Urothelium cell line (cell line): ENCODE measurements at places on chromosomes 13 and 19.

- no peak for DNase-seq
Observed at GRCh38 chr13:114311908-114312307, 2.4 kb upstream of the CHAMP1 start.

- DNase-seq = peak; percentile 41
Observed at GRCh38 chr19:13091400-13092157, 11.1 kb downstream of the LYL1 start.

DNA sequence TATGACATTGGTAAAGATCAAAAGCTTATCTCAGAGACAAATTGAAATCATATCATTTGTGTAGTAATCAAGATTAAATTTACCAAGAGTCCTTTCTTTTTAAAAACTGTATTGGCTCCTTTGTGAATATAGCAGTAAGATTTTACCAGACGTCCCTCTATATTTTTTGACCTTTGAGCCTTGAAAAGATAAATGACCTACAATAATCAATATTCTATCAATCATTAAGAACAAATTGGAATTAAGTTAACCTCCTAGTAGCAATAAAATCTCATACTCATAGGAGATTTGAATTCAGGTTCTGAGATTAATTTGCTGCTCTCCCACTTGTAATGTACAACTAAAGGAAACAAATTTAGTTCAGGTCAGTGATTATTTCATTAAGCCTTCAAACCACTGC is 78.3 kb downstream of the FGF14 start:
- DNase-seq = no peak

DNA sequence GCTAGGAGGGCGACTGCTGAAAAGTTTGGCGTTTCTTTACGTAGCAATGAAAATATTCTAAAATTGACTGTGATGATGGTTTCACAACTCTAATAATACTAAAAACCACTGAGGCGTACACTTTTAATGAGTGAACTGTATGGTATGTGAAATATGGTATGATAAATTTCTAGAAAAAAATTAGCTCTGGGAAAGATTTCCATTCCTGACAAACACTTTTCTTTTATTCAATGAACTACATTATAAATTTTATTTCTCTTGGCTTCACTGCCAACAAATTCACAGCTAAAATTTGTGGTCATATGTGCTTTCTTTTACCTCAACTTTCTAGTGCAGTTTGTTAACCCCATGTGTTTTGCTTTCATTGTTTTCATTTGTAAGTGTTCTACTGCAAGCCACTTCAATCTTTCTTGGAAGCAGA is 11.1 kb downstream of the ZC3H13 start:
- DNase-seq = no peak

GRCh38 chr19:38213911-38214625 is 10.0 kb downstream of the DPF1 start:
- peak; percentile 83 for DNase-seq

DNA sequence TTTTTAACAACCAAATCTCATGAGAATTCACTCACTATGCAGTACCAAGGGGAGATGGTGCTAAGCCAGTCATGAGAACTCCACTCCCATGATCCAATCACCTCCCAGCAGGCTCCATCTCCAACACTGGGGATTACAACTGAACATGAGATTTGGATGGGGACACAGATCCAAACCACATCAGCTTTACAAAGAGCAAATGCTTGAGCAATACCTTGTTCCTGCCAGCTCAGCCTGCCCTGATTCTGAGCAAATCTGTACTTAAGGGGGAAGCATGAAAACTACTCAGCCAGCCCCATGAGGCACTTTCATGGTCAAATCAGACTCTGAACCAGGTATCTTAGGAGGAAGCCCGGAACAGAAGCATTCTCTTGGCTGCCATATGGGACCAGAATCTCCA is 259.9 kb downstream of the TBC1D4 start:
- DNase-seq = no peak

DNA sequence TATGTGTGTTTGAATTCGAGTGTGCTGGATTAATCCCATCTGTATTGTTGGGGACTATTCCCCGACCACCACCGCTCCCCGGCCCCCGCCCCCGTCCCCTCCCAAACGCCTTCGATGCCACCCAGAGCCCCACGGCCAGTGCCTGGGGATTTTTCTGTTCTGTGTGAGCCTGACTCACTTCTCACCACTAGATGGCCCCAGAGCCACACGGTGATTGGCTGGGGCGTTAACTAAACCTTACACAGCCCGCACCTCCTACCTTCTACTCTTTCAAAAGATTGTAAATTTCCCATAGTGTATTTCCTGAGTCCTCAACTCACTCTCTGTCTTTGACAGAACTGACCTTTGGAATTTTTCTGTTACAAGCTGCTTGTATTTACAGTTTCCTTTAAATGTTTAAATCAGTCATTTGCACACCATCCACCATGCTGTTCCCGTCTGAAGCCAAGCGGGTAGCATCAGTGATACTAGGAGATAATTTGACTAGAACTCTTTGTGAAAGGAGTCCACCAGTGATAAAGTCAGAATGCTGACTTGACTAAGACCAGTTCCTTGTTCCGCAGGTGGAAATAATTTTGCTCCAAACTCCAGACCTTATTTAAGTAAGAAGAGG is 61.4 kb downstream of the RFX2 start:
- DNase-seq = peak; percentile 77

DNA sequence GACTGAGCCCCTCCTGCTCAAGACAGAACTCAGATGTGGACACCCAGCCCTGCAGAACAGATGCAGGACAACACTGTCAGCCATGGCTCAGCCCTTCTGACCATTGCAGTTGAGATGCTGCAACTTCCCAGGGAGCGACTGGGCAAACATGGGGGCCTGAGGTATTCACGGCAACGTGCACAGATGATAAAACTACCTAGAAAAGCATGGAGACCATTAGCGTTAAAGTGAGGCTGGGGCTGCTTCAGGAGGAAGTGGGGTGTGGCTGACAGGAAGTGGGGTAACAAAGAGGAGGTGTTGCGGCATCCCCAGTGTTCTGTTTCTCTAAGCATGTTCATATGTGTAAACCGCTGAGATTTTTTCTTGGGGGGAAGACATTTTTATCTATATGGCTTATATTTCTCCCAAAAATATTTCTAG is 1.3 kb upstream of the SIGLEC9 start:
- no peak for DNase-seq

- DNase-seq = no peak
Observed at GRCh38 chr13:20161275-20161950, 561 bp upstream of the GJA3 start.

GRCh38 chr13:109743706-109744453 is 42.5 kb downstream of the IRS2 start:
- peak; percentile 74 for DNase-seq
